ENCODE measurements at places on chromosomes 6 and 20. TPM values are rescaled to one million over a fixed set of nuclear protein-coding genes. Genes with fewer than 3 reads are reported as not detected.

FUCA2 gene
- total RNA-seq: 42.5 TPM

VWA7 gene
- 0.09 TPM for total RNA-seq

MYCT1 gene
- 0.46 TPM for total RNA-seq

FAXC gene
- total RNA-seq: 0.59 TPM

KIAA1755 gene
- 0.65 TPM for total RNA-seq

VTA1 gene
- 46.9 TPM for total RNA-seq

ENPP4 gene
- total RNA-seq: 0.74 TPM

SMLR1 gene
- total RNA-seq: not detected

SLC26A8 gene
- not detected for total RNA-seq

MANEA gene
- 17.3 TPM for total RNA-seq

SHLD1 gene
- 0.74 TPM for total RNA-seq

C6orf52 gene
- total RNA-seq: 0.30 TPM

GPLD1 gene
- total RNA-seq: 0.32 TPM

PGC gene
- not detected for total RNA-seq

RIMS4 gene
- total RNA-seq: not detected

CBLN4 gene
- total RNA-seq: not detected

SYNDIG1 gene
- 5.6 TPM for total RNA-seq

CTAGE9 gene
- not detected for total RNA-seq

CD40 gene
- total RNA-seq: 2.0 TPM

SIRPA gene
- total RNA-seq: 16.9 TPM
